ENCODE measurements at places on chromosomes 4 and X. TPM values are rescaled to one million over a fixed set of nuclear protein-coding genes. Genes with fewer than 3 reads are reported as not detected.

MAGEB2 gene
- not detected for total RNA-seq

PNCK gene
- 27.3 TPM for total RNA-seq

SPANXN3 gene
- not detected for total RNA-seq

FGFR3 gene
- total RNA-seq = 6.1 TPM

VCX2 gene
- not detected for total RNA-seq

ABLIM2 gene
- total RNA-seq = 11.6 TPM

CCDC160 gene
- 1.2 TPM for total RNA-seq

CT45A3 gene
- not detected for total RNA-seq

ATP10D gene
- 7.1 TPM for total RNA-seq

MORF4L2 gene
- total RNA-seq = 233 TPM

MAGED4 gene
- 119 TPM for total RNA-seq

MAGEA9B gene
- total RNA-seq = under 0.01 TPM

GAGE2A gene
- total RNA-seq = not detected

SSX4 gene
- total RNA-seq = not detected

IL13RA1 gene
- 4.2 TPM for total RNA-seq

REELD1 gene
- total RNA-seq = not detected

IL2 gene
- not detected for total RNA-seq

RBM46 gene
- total RNA-seq = not detected

SMPX gene
- total RNA-seq = not detected

LEF1 gene
- 7.1 TPM for total RNA-seq

SPOCK3 gene
- total RNA-seq = 10.8 TPM

ADRA2C gene
- total RNA-seq = 1.5 TPM

COX7B2 gene
- total RNA-seq = not detected

NKX1-1 gene
- not detected for total RNA-seq

TEX13C gene
- total RNA-seq = not detected

ZDHHC15 gene
- total RNA-seq = 9.6 TPM

GAGE12J gene
- not detected for total RNA-seq

ATP7A gene
- 11.1 TPM for total RNA-seq

P2RY10 gene
- not detected for total RNA-seq

CC2D2A gene
- 26.3 TPM for total RNA-seq

RNF150 gene
- total RNA-seq = 43.3 TPM

FMR1NB gene
- total RNA-seq = not detected

CXXC4 gene
- total RNA-seq = 102 TPM

MAD2L1 gene
- total RNA-seq = 5.7 TPM

FAM149A gene
- total RNA-seq = 30.5 TPM

MAGEC1 gene
- total RNA-seq = not detected

GIMD1 gene
- total RNA-seq = not detected
